Stimulated activated CD8-positive, alpha-beta memory T cell treated with anti-CD3 and anti-CD28 coated beads, Interleukin-4, amount 100 ng/mL, for 4 hours (primary cell): ENCODE measurements at places on chromosomes 4 and X.

- no peak for DNase-seq
Observed at GRCh38 chr4:165502916-165503907, 124.4 kb downstream of the CPE start.

DNA sequence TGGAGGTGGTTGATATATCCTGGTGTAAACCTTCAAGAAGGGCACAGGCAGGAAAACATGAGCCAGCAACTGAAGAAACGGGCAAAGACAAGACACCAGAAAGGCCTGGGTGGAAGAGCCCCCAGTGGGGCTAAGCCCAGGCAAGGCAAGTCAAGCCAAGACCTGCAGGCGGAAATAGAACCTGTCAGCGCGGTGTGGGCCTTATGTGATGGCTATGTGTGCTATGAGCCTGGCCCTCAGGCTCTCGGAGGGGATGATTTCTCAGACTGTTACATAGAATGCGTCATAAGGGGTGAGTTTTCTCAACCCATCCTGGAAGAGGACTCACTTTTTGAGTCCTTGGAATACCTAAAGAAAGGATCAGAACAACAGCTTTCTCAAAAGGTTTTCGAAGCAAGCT is 7.2 kb downstream of the ZFP42 start:
- no peak for DNase-seq

GRCh38 chrX:11080741-11081305 is 30.3 kb upstream of the HCCS start:
- no peak for DNase-seq

- DNase-seq, result no peak
Observed at GRCh38 chrX:137428766-137429591, 136.9 kb upstream of the ZIC3 start.

GRCh38 chr4:61425315-61425714 is 225.2 kb downstream of the ADGRL3 start:
- no peak for DNase-seq

- DNase-seq, result no peak
Observed at GRCh38 chrX:95539041-95539440, 1145.6 kb upstream of the DIAPH2 start.

DNA sequence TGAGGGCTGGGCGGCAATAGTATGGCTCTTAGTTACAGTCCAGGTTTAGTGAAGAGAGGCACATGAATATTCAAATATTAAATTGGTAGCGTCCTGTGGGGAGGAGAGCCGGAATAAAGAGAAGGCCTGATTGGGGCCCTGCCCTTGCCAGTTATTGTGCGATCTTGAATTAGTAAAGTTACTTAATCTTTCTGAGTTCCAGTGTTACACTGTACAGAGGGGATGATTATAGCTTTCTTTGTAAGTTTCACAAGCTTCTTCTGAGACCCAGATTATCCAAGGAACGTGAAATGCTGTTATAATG is 1.2 kb downstream of the METAP1 start:
- no peak for DNase-seq

GRCh38 chrX:104343428-104344129 is 88.8 kb upstream of the ESX1 start:
- DNase-seq, result no peak

DNA sequence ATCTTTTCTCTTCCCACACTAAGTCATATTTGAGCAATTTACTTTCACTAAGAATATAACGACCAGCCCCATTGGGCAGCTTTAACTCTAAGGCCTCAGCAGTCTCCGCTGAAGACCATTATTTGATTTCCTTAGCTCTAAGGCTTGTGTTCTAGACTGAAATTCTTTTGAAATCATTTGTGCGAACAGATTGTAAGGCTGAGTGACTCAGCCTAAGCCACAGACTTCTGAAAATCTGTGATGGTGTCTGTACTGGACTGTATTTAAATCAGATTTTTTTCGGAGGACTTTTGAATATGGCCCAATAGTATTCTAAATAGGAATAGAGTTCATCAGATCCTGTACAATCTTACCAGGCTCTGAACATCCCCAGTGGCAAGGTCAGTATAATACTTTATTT is 150.3 kb upstream of the TECRL start:
- no peak for DNase-seq

DNA sequence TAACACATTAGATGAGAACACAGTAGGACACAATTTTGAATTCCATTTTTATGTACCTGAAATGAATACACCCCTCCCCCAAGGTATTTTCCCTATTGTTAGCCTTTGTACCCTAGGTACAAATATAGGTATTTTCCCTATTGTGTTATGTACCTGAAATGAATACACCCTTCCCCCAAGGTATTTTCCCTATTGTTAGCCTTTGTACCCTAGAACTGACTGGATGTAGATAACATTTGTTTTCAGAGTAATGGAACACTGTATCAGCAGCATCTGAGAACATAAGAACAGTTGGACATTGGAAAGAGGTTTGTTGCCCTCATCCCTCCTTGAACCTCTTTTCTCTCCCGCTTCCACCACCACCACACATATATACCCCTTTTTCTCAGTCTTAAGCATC is 37.6 kb downstream of the YIPF6 start:
- DNase-seq, result no peak

- DNase-seq, result no peak
Observed at GRCh38 chrX:118675326-118675965, 52.0 kb upstream of the IL13RA1 start.

DNA sequence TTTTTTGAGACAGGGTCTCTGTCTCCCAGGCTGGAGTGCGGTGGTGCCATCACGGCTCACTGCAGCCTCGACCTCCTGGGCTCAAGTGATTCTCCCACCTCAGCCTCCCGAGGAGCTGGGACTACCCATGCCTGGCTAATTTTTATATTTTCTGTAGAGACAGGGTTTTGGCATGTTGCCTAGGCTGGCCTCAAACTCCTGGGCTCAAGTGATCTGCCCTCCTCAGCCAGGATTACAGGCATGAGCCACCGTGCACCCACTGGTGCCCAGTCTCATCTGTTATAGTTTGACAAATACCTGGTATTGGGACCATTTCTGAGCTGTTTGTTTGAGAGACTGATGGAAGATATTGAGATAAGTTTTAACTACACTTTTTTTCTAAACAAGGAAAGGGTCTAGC is 57.5 kb upstream of the SMIM10 start:
- no peak for DNase-seq

DNA sequence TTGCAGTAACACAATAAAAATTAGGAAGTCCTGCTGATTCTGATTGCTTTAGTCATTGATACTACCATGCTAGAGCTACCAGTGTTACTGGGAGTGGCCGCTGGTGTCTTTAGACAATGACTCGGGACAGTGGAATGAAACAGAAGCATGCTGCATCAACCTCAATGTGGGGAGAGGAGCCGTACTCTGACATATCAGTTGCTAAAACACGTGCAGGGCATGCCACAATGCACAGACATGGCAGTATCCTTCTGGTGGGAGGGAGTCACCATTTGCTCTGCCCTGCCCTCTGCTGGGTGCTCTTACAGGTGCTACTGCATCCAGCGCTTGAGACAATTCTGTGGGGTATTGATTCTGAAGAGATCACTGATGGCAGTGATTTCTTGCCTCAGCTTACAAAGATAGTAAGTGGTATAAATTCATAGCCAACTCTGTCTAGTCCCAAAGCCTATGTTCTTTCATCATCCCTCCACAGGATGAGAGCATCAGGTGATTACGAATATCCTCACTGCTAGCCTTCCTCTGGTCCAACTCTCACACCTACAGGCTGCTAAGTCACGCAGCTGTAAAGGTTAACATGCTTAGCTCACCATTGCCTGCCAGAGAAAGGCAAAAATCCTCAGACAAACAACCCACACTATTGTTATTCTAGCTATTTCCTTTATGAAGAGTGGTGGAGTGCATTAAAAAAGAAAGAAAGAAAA is 43.7 kb downstream of the NSG1 start:
- DNase-seq, result no peak

GRCh38 chr4:38068107-38068506 is 107.9 kb downstream of the PTTG2 start:
- DNase-seq, result no peak

DNA sequence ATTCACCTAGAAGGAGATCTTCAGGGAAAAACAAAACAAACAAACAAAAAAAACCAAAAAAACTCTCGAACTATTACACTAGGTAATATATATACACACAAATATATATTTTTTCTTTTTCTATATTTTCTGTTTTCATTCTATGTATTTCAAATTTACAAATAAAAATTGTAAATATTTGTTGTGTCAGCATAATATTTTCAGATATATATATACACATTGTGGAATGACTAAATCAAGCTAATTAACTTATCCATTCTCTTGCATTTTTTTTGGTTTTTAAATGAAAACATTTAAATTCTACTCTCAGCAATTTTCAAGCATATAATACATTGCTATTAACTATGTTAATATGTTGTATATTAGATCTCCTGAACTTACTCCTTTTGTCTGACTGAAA is 762.0 kb upstream of the PCDH10 start:
- no peak for DNase-seq

DNA sequence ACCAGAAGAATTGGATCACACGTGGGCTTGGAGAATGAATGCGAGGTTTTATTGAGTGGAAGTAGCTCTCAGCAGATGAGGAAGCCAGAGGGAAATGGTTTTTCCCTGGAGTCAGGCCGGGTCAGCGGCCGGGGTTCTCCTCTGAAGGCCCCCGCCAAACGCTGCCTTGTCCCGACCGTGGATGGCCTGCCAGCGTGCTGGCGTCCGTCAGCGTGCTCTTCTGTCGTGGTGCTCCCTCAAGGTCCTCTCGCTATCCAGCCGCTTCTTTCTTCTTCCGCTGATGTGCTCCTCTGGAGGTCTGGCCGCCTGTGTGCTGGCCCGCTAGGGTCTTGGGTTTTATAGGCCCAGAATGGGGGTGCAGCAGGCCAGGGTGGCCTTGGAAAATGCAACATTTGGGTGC is 632.2 kb downstream of the TRAM1L1 start:
- DNase-seq, result no peak

DNA sequence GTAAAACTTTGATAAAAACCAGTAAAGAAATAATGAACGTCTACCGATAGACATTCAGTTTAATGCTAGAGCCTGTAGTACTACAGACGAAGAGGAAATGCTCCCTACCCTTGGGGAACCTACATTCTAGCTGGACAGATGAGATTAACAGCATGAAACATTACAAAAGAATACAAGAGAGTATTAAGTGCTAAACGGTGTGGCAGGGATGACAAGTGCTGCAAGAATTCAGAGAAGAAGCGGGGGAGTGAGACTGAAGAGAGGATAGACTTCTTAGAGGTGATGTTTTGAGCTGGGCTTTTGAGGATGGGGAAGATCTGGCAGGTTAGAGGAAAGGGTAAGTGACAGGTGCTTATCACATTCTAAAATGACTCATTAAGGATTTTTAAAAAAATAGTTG is 52.6 kb upstream of the ESX1 start:
- DNase-seq, result no peak

GRCh38 chr4:112855058-112855457 is 194.4 kb upstream of the ANK2 start:
- DNase-seq, result no peak

GRCh38 chr4:2484185-2484584 is 15.3 kb downstream of the RNF4 start:
- DNase-seq, result no peak

- no peak for DNase-seq
Observed at GRCh38 chr4:55251342-55251741, 94.7 kb upstream of the SRD5A3 start.

GRCh38 chrX:37746218-37746941 is 33.5 kb upstream of the CYBB start:
- DNase-seq, result no peak

DNA sequence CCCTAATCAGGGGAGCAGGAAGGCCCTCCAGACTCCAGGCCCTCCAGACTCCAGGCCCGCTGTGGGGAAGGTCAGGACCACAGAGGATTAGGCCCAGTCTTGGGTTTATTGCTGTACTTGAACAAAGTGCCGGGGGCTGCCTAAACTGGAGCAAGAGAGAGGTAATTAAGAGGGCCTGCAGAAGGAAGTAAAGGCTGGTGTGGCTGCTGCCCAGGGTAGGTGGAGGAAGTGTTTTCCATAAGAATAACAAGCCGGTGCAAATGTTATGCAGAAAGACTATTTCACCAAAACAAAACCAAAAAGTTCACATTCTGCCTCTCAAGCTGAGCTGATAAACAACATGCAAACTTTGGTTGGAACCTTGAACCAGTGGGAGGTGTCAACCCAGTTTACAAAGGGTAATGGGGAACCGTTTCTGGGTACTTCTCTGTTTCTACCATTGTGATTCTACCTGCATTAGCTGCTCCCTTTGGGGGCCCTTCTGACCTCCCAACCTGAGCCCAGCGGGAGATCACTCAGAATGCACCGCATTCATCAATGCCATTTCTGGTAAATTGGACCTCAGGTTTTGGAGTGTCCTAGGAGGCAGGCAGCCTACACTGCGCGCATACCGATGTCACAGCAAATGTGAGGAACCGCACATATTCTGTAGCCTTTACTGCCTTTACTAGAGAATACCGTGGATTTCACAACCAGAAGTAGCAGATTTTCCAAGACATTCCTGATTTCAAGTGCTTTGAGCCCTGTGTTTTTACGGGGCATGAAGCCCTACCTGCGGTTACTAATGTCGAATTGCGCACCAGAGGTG is 59.7 kb upstream of the BCOR start:
- no peak for DNase-seq

DNA sequence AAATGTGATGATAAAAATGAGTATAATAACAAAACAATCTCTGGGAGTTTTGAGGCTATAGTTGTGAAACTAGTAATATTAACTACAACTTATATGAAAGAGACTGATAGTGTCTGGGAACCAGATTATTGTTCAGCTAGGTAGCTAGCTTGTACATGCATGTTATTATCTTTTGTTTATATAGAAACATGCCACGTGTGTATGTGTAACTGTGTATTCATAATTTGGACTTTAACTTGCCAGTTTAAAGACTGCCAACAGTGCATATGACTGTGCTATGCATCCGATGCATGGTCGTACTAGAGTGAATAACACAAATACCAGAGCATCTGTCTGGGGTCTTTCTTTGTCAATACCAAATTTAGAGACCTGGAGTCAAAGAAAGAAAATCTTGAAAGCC is 92.2 kb downstream of the ADGRL3 start:
- DNase-seq, result no peak

- DNase-seq, result no peak
Observed at GRCh38 chr4:87851332-87851731, 18.6 kb downstream of the MEPE start.

GRCh38 chr4:139955600-139955999 is 198.4 kb downstream of the MAML3 start:
- no peak for DNase-seq

- no peak for DNase-seq
Observed at GRCh38 chr4:38067499-38067898, 107.3 kb downstream of the PTTG2 start.

GRCh38 chr4:11439836-11440235 is 11.1 kb upstream of the HS3ST1 start:
- DNase-seq, result no peak

GRCh38 chr4:10192331-10192730 is 75.7 kb upstream of the WDR1 start:
- no peak for DNase-seq

GRCh38 chr4:7526929-7527535 is 92.3 kb upstream of the PSAPL1 start:
- no peak for DNase-seq
